Smooth muscle cell of trachea (primary cell): ENCODE measurements at places on chromosomes 2 and 18. TPM values are rescaled to one million over a fixed set of nuclear protein-coding genes. Genes with fewer than 3 reads are reported as not detected.

Gene SERPINB10
- not detected in 2 replicates for total RNA-seq

Gene CPS1
- total RNA-seq: 20.9 and 21.3 TPM in 2 replicates

Gene FNDC4
- total RNA-seq: 21.7 and 34.7 TPM in 2 replicates

Gene SLC30A3
- total RNA-seq: 0.15 and 0.50 TPM in 2 replicates

Gene HAAO
- total RNA-seq: 2.3 and 6.3 TPM in 2 replicates
